ENCODE measurements at places on chromosomes 12 and 14.

DNA sequence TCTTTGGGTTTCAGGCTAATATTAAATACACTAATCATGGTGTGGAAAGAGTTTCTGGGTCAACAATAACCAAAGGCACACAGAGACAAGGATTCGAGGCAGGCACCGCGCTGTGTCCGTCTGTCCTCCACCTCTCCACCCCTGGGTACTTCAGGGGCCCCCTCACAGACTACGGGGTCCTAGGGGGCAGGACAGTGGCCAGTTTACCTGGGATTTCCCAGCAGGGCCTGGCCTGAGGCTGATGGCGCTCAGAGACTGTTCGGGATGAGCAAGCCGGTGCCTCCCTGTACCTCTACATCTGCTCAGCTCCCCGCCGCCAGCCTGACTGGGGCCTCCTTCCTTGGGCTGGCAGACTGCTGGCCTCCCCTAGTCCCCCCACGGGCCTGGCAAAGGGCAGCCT is 18.1 kb upstream of the EIF5 start:
- no peak for DNase-seq

DNA sequence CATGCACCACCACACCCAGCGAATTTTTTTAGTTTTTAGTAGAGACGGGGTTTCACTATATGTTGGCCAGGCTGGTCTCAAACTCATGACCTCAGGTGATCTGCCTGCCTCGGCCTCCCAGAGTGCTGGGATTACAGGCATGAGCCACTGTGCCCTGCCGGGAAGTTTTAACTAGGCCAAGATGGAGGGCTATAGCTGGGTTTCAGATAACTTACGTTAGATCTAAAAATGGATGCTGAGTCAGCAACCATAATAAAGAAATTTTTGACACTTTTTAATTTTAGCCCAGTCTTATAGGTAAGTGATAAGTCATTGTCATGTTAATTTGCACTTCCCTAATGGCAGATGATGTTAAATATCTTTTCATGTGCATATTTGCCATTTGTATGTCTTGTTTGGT is 14.4 kb downstream of the ZDHHC17 start:
- DNase-seq = no peak

DNA sequence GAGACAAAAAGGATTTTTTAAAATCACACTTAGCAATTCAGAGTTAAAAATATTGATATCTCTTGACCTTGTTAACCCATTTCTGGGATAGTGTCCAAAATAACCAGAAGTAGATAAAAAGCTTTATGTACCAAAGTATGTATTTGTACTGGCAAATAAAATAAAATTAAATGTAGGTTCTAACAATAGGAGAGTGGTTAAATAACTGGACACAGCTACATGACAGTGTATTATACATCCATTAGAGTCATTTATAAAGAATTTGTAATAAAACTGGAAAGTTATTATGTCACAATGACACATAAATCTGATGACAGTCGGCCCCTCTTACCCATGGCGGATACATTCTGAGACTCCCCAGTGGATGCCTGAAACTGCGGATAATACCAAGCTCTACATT is 34.0 kb downstream of the BMAL2 start:
- DNase-seq = no peak

GRCh38 chr12:91327889-91328288 is 145.3 kb upstream of the DCN start:
- no peak for DNase-seq

DNA sequence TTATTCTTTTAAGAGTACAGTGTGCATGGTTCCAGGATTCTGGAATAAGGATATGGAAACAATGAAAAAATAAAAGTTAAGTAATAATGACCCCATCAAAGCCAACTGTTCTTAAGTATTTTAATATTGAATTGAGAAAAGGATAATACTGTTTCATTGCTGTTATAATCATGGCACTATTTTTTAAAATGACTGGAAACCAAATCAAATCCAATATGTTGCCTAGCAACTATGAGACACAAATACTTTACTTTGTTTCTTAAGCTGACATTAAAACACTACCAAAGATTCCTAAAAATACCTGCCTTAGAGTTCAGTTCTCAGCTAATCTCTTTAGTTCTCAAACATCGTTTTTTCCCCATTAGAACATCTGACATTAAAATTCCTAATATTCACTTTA is 66.4 kb upstream of the OTOGL start:
- DNase-seq = no peak

DNA sequence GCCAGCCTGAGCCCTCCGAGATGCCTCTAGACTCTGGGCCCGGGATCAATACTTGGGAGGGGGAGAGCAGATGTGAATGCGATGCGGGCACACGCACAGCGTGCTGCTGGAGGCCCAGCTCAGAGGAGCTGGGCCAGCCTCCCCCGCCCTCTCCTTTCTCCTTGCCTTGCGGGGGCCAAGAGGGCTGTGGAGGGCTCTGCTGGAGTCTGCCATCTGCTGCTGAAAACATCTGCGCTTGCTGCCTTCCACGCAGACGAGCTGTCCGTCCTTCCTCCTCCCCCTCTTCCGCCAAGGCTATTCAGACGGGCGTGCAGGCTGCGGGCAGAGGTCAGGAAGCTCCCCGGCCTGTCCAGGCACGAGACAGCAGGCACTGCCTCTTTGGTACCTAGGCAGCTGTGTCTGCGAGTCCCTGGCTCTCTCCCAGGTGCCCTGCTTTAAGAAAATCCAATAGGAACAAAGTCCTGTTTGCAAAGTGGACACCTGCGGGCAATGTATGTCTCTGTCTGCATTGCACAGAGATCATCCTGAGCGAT is 75.2 kb downstream of the SPRING1 start:
- DNase-seq = no peak

- DNase-seq = no peak
Measured at GRCh38 chr14:73368616-73369015, 89.7 kb downstream of the NUMB start.

DNA sequence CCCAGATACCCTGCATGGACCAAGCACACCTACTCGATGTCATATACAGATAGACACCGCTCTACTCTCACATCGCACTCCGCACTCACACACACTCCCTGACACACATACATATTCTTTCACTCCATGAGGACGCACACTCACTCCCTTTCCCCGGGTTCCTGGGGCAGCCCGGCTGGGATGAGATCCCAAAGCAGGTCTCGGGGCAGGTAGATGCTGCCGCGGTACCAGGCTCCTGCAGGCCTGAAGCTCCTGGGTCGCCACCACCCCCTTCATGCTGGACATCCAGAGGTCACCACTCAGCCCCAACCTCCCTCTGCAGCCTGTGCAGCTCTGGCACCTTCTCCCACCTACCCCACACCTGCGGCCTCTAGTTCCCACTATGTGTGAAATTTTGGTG is 2.3 kb downstream of the C1QL4 start:
- DNase-seq = no peak

DNA sequence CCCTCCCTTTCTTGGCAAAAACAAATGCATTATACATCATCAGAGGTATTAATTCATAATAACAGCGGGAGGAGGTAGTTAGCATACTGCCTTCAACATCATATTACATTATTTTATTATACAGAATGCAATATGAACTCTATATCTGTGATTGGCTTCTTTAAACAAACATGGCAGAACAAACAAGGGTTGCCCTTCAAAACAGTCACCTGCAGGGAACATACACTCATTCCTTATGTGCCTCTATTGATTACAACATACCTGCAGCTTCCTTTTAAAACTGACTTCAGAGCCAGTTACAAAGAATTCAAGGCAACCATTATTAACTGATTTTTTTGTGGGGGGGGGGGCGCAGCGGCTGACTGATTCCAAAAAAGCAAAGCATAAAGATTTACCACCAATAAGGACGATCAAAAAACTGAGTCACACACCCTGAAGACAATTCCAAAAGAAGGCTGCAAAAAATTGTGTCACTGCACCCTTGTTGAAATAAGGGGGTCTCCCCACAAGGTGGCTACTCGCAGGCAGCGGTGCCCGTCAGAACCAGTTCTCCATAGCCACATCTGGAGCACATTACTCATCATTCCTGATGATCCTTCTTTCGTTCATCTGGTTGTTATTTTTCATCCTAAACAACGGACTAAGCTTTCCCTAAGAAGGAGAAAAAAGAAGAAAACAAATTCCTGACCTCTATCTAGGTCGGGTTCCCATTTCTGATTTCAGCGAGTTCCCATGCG is 51.8 kb downstream of the SMUG1 start:
- no peak for DNase-seq

- no peak for DNase-seq
Measured at GRCh38 chr12:124653169-124653931, 85.9 kb upstream of the NCOR2 start.

- no peak for DNase-seq
Measured at GRCh38 chr12:76216585-76217472, 131.4 kb downstream of the BBS10 start.

GRCh38 chr12:496736-497135 is 37.0 kb downstream of the B4GALNT3 start:
- no peak for DNase-seq

GRCh38 chr12:86712425-86712843 is 456.2 kb upstream of the MGAT4C start:
- no peak for DNase-seq

- no peak for DNase-seq
Measured at GRCh38 chr14:72553656-72554055, 340.2 kb downstream of the DPF3 start.

DNA sequence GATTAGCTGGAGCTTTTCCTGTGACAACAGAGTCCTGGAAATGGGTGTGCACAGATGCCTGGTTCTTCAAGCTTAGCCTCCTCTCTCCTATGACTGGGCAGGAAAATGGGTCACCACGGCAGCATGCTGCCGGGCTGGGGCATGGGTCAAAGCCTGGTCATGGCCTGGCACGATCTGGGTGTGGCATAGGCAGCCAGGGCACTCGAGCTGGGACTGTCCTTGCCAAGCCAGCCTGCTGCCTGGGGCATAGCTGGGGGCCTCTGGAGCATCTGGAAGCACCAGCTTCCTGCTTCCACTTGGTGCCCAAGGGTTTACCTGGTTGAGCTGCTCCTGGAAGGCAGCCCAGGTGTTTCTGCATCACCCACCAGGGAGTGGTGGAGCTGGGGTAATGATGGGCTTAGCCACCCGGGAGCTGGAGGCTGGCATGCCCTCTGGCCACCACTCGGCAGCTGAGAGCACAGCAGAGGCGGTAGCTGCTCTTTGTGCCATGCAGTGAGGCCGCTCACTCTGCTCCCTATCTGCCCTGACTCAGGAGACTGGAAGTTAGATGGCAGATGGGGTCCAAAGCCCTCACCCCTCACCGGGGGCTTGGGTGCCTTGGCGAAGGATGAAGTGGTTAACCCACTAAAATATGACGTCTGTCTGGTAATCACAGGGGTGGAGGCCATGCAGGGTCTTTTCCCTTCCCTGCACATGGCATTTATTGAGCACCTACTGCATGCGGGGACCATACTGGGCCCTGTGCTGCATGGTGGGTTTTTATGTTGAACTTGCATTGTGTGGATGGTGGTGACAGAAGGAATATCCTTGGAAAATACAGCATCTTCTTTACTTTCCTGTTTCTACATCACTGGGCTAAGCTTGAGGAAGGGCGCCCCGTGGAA is 1.7 kb downstream of the OTUB2 start:
- DNase-seq = no peak

DNA sequence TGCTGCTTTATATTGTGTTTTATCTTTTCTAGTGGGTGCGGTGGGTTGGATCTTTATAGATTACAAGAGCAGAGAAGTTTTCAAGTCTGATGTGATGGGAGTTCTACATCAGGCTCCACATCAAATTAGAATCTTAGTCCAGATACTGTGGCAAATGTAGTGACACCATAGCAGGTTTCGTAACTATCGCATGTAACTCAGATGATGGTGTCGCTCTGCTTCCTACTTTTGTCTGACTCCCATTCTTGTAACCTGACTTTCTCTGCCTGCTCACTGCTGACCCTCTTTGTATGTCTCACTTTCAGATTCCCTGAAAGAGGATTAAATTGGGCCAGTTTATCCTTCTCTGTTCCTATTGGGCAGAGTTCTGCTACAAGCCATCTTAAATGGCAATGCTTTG is 22.8 kb upstream of the FBXO34 start:
- no peak for DNase-seq

DNA sequence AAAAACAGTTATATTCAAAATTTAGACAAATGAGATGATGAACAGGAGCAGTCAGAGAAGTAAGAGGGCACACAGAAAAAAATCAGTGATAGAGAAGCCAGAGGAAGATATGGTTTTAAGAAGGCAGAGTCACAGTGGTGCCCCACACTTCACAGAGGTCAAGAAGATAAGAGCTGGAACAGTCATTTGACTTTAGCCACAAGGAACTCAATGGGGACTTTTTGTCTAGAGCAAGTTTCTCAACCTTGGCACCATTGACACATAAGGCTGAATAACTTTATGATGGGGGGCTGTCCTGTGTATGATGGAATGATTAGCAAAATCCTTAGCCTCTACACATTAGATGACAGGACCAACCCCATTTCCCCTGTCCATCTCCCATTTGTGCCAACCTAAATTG is 172.8 kb upstream of the PLEKHG7 start:
- no peak for DNase-seq

- DNase-seq = peak; percentile 10
Measured at GRCh38 chr14:56115976-56116893, 2.0 kb upstream of the PELI2 start.

DNA sequence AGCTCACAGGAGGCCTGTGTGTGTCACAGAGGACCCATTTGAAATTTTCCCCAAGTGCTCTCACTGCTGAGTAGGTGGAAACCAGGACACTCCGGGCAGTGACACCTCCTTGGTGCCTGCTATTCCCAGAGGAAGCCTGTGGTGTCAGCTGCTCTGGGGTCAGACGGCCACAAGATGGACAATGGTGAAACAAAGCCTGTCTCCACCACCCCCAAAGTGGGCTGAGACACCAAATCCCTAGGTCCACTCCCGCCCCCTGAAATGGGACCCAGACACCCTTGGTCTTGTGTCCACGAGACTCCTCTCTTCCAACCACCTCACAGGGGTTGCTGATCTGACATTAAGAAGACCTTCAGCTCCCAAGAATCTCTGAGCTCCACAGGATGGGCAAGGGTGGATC is 7.0 kb downstream of the KCNH3 start:
- DNase-seq = no peak

DNA sequence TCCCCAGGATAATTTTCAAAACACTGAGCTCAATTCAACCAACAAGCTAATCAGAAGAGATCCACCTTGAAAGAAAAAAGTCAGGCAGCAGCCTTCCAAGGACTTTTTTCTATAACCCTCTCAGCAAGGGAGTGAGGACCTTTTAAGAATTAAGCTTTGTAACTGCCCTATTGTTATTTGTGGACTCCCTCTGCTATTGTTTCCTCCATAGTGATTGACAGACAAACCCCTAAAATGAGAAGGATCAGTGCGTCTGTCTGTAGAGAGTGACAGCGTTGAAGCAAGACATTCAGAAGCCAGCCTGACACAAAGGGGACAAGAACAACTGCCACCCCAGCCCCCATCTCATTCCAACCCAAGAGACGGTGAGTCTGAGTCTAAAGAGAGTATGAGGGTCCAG is 30.3 kb upstream of the BTG1 start:
- no peak for DNase-seq

- no peak for DNase-seq
Measured at GRCh38 chr14:96252323-96252998, 3.5 kb upstream of the BDKRB1 start.

DNA sequence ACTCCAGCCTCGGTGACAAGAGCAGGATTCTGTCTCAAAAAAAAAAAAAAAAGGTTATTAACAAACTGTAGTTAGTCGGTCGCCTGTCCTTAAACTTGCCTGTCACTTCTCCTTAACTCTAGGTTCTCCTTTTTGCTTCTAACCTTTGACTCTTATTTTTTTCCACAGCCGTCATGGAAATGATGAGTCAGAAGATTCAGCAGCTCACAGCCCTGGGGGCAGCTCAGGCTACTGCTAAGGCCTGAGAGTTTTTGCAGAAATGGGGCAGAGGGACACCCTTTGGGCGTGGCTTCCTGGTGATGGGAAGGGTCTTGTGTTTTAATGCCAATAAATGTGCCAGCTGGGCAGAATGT is 418 bp upstream of the MYG1 start:
- DNase-seq = peak; percentile 48
